Dermis blood vessel endothelial cell (primary cell): ENCODE measurements at places on chromosomes 4 and X. TPM values are rescaled to one million over a fixed set of nuclear protein-coding genes. Genes with fewer than 3 reads are reported as not detected.

ASIC5 gene
- not detected in 2 replicates for total RNA-seq

SPANXC gene
- total RNA-seq = not detected in 2 replicates

REPS2 gene
- 6.1 and 6.5 TPM in 2 replicates for total RNA-seq

TMEM154 gene
- 1.0 and 3.1 TPM in 2 replicates for total RNA-seq

ASB5 gene
- total RNA-seq = not detected in 2 replicates

RBM46 gene
- total RNA-seq = 0.70 TPM in 1 of 2 replicates, not detected in the other
